ENCODE measurements at places on chromosomes 5 and 9. TPM values are rescaled to one million over a fixed set of nuclear protein-coding genes. Genes with fewer than 3 reads are reported as not detected.
A peak's percentile ranks its signal among the peaks of the same experiment; 100 is the strongest.

GRCh38 chr5:148542812-148543211 lies 111.5 kb downstream of the HTR4 start:
- H3K36me3 ChIP-seq, result no peaks in the 10 kb centered on the region
- H3K27ac ChIP-seq, result no peak overlapping the region
- DNase-seq, result no peak
- no peaks in the 10 kb centered on the region for H3K4me1 ChIP-seq
- H3K4me3 ChIP-seq, result no peak overlapping the region

DNA sequence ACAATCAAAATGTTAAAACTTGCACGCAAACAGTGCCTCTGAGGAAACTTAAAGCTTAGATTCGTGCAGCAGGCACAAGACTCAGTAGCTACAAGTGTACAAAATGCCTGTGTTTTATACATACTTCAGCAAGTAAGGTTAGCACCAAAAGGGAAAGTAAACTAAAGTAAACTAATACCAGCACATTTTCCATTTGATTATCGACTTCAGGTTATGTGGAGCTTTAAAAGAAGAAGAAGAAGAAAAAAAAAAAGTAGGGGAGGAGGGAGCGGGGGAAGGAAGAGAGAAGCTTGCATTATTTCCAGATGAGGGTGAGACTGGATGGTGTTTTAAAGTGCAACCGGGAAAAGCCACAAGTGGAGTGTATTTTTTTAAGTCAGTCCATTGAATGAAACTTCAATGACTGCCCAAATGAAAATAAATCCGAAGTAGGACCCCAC lies 596 bp upstream of the ADAMTS6 start:
- peaks cover 3% of the 10 kb centered on the region for H3K4me1 ChIP-seq
- H3K27ac ChIP-seq, result peak overlapping the region; percentile 73
- no peaks in the 10 kb centered on the region for H3K27me3 ChIP-seq
- H3K36me3 ChIP-seq, result no peaks in the 10 kb centered on the region

GRCh38 chr9:101403516-101404285 lies 5.0 kb downstream of the ZNF189 start:
- H3K36me3 ChIP-seq, result peaks cover 55% of the 10 kb centered on the region
- no peak overlapping the region for H3K27ac ChIP-seq
- H3K27me3 ChIP-seq, result no peaks in the 10 kb centered on the region
- no peaks in the 10 kb centered on the region for H3K4me1 ChIP-seq
- H3K4me3 ChIP-seq, result no peak overlapping the region
- DNase-seq, result no peak

GRCh38 chr5:79785983-79786382 lies 96.3 kb downstream of the CMYA5 start:
- H3K27me3 ChIP-seq, result no peaks in the 10 kb centered on the region
- no peaks in the 10 kb centered on the region for H3K4me1 ChIP-seq
- no peak overlapping the region for H3K4me3 ChIP-seq
- DNase-seq, result no peak
- no peak overlapping the region for H3K27ac ChIP-seq
- H3K36me3 ChIP-seq, result no peaks in the 10 kb centered on the region

- no peaks in the 10 kb centered on the region for H3K27me3 ChIP-seq
- H3K4me1 ChIP-seq, result no peaks in the 10 kb centered on the region
- no peaks in the 10 kb centered on the region for H3K36me3 ChIP-seq
- DNase-seq, result no peak
Measured at GRCh38 chr5:122129306-122129705, at the start of gene ZNF474. TSS of gene ZNF474 (plus strand) at chr5:122129546. CDS start at chr5:122151991, 22,445 bp downstream.

GRCh38 chr9:21933865-21934264 lies 60.3 kb downstream of the CDKN2A start:
- H3K27ac ChIP-seq, result no peak overlapping the region
- H3K4me3 ChIP-seq, result no peak overlapping the region
- H3K36me3 ChIP-seq, result no peaks in the 10 kb centered on the region
- no peaks in the 10 kb centered on the region for H3K4me1 ChIP-seq
- no peak for DNase-seq
- no peaks in the 10 kb centered on the region for H3K27me3 ChIP-seq

GRCh38 chr9:5435912-5436311 lies 1.8 kb downstream of the PLGRKT start:
- DNase-seq, result peak; percentile 48
- no peaks in the 10 kb centered on the region for H3K36me3 ChIP-seq
- H3K4me3 ChIP-seq, result no peak overlapping the region
- no peaks in the 10 kb centered on the region for H3K4me1 ChIP-seq
- H3K27me3 ChIP-seq, result no peaks in the 10 kb centered on the region

- no peak overlapping the region for H3K27ac ChIP-seq
- DNase-seq, result no peak
- H3K4me1 ChIP-seq, result no peaks in the 10 kb centered on the region
- no peaks in the 10 kb centered on the region for H3K36me3 ChIP-seq
- H3K4me3 ChIP-seq, result no peak overlapping the region
- H3K27me3 ChIP-seq, result no peaks in the 10 kb centered on the region
Measured at GRCh38 chr5:122924203-122924602, 78.8 kb downstream of the SNX24 start.

GRCh38 chr9:121447321-121447834 lies 52.3 kb downstream of the GGTA1 start:
- DNase-seq, result no peak
- no peaks in the 10 kb centered on the region for H3K36me3 ChIP-seq
- no peak overlapping the region for H3K4me3 ChIP-seq
- H3K27me3 ChIP-seq, result no peaks in the 10 kb centered on the region

- no peak for DNase-seq
- no peaks in the 10 kb centered on the region for H3K36me3 ChIP-seq
- no peaks in the 10 kb centered on the region for H3K27me3 ChIP-seq
- H3K27ac ChIP-seq, result no peak overlapping the region
- no peak overlapping the region for H3K4me3 ChIP-seq
Measured at GRCh38 chr5:16588434-16589214, 28.2 kb downstream of the RETREG1 start.

DNA sequence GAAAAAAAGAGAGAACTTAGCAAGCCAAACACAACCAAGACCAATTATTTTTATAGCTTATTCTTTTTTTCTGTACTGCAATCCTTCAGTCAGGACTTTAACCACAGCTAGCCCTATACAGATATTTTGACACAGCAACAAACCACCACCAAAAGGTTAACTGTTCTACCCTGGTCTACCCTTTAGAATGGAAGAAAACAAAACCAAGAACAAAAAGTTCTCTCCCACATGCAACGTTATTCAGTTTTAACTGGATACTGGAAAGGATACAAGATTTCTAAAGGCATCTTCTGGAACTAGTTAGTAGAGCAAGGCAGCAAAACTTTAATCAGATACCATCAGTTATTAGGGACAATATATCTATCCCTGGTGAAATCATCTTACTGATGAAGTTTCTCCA lies 32.6 kb downstream of the ECPAS start:
- DNase-seq, result no peak
- peaks cover 4% of the 10 kb centered on the region for H3K4me1 ChIP-seq
- no peak overlapping the region for H3K4me3 ChIP-seq
- no peaks in the 10 kb centered on the region for H3K27me3 ChIP-seq

DNA sequence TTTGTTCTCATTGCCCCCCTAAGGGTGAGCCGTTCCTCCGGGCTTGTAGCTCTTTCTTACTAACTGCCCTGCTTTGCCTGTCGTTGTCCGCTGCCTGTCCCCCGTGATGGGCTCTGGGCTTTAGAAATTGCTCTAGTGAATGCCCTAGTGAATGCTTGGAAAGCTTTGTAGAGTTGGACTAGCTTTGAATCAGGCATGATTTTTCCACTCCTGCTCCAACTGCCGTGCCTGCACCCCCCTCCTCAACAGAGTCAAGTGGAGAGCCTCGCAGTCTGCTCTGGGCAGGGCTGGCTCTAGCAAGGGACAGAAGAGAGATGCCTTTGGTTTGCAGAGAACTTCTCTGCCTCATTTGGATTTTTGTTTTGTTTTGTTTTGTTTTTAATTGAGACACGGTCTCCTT lies 46.8 kb upstream of the DAB2IP start:
- H3K27me3 ChIP-seq, result no peaks in the 10 kb centered on the region
- H3K36me3 ChIP-seq, result no peaks in the 10 kb centered on the region
- no peak overlapping the region for H3K4me3 ChIP-seq
- DNase-seq, result no peak

DNA sequence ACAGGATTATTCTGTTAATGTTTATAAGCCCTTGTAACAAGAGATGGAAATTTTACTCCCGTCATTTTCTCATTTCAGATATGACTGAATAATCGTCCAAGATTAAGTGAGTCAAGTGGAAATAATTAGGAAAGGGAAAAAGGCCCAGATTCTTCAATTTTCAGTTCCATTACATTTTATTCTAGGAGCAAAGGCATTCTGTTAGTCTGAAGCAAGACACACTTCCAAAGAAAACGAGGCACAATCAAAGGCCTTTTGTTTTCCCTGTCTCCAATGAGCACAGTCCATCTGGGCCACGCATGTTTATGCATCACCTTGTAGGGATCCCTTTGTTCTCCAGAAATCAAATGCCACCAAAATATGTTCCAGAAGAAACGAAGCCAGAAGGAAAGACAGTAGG lies 382.9 kb upstream of the RFX3 start:
- peaks cover 3% of the 10 kb centered on the region for H3K4me1 ChIP-seq
- H3K4me3 ChIP-seq, result no peak overlapping the region
- DNase-seq, result no peak
- no peaks in the 10 kb centered on the region for H3K36me3 ChIP-seq
- H3K27me3 ChIP-seq, result no peaks in the 10 kb centered on the region
- no peak overlapping the region for H3K27ac ChIP-seq

GRCh38 chr5:148583421-148583965 lies 70.8 kb downstream of the HTR4 start:
- H3K4me1 ChIP-seq, result no peaks in the 10 kb centered on the region
- DNase-seq, result no peak
- H3K4me3 ChIP-seq, result no peak overlapping the region
- H3K27ac ChIP-seq, result no peak overlapping the region
- no peaks in the 10 kb centered on the region for H3K27me3 ChIP-seq

- DNase-seq, result no peak
- no peaks in the 10 kb centered on the region for H3K36me3 ChIP-seq
- H3K4me3 ChIP-seq, result no peak overlapping the region
- H3K27ac ChIP-seq, result no peak overlapping the region
Measured at GRCh38 chr5:15371184-15371583, 128.8 kb upstream of the FBXL7 start.

- no peaks in the 10 kb centered on the region for H3K4me1 ChIP-seq
- no peaks in the 10 kb centered on the region for H3K27me3 ChIP-seq
- DNase-seq, result no peak
- no peaks in the 10 kb centered on the region for H3K36me3 ChIP-seq
- no peak overlapping the region for H3K27ac ChIP-seq
- no peak overlapping the region for H3K4me3 ChIP-seq
Measured at GRCh38 chr9:37508135-37508833, 22.5 kb downstream of the POLR1E start.

DNA sequence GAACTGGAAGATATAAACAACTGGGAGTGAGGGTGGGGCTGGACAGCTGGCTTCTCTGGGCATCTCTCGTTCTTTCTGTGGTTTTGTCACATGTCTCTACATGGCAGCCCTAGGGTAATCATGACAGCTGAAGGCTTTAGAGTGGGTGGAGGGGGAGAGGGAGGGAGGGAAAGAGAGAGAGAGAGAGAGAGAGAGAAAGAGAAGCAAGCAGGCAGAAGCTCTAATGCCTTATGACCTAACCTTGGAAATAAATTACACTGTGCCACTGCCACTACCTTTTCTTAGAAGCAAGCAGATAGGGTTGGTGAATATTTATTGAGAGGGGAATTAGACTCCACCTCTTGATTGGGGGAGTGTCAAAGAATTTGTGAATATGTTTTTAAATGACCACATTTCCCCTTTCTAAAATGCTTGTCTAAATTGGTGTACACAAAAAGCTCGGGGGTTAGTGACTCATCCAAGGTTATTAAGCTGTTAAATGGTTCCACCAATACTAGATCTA lies 2.6 kb upstream of the DAPK1 start:
- H3K27ac ChIP-seq, result no peak overlapping the region
- no peaks in the 10 kb centered on the region for H3K36me3 ChIP-seq
- no peaks in the 10 kb centered on the region for H3K4me1 ChIP-seq
- H3K27me3 ChIP-seq, result peaks cover 9% of the 10 kb centered on the region

GRCh38 chr9:130746434-130747212 lies 53.0 kb downstream of the EXOSC2 start:
- no peaks in the 10 kb centered on the region for H3K4me1 ChIP-seq
- no peaks in the 10 kb centered on the region for H3K27me3 ChIP-seq
- H3K27ac ChIP-seq, result no peak overlapping the region
- no peak overlapping the region for H3K4me3 ChIP-seq

Gene PCDHAC2
- 0.32 TPM for total RNA-seq

Gene TNC
- total RNA-seq, result 5.0 TPM

Gene LIFR
- total RNA-seq, result 7.0 TPM

Gene TNFAIP8
- 11.0 TPM for total RNA-seq

Gene WDR38
- not detected for total RNA-seq

Data from colonic mucosa (tissue), 4 donors.